Activated naive CD4-positive, alpha-beta T cell (primary cell): ENCODE measurements at places on chromosomes 7 and 10.

GRCh38 chr10:3034616-3035015, 32.7 kb upstream of the PFKP start:
- no peak for DNase-seq

- DNase-seq: no peak
Observed at GRCh38 chr10:11440250-11441150, 170.9 kb downstream of the USP6NL start.

DNA sequence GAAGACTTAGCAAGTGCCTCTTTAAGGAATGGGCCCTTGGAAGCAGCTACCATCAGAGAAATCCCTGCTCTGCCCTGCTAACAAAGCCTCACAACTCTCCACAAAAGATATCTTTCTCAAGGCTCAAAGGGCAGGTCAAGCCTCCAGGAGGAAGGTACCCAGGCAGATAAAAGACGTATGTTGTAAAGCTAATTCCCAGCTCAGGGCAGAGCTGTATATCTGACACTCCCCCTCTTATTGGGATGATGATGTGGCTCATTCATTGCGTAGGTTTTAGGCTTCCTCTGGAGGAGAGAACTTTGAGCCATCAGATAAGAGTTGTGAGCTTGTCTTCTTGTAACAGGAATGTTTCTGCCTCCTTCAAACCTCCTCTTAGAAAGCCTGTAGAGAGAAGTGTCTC, 145.4 kb downstream of the CALN1 start:
- DNase-seq: no peak

- DNase-seq: no peak
Observed at GRCh38 chr10:125343118-125343925, 183.0 kb upstream of the CTBP2 start.

GRCh38 chr7:77329466-77330168, 86.5 kb downstream of the GSAP start:
- DNase-seq: no peak

- no peak for DNase-seq
Observed at GRCh38 chr7:28771906-28772622, 186.1 kb downstream of the TRIL start.

GRCh38 chr7:55508221-55509011, 63.9 kb downstream of the VOPP1 start:
- no peak for DNase-seq

- no peak for DNase-seq
Observed at GRCh38 chr10:86259901-86260562, 106.6 kb downstream of the GRID1 start.

DNA sequence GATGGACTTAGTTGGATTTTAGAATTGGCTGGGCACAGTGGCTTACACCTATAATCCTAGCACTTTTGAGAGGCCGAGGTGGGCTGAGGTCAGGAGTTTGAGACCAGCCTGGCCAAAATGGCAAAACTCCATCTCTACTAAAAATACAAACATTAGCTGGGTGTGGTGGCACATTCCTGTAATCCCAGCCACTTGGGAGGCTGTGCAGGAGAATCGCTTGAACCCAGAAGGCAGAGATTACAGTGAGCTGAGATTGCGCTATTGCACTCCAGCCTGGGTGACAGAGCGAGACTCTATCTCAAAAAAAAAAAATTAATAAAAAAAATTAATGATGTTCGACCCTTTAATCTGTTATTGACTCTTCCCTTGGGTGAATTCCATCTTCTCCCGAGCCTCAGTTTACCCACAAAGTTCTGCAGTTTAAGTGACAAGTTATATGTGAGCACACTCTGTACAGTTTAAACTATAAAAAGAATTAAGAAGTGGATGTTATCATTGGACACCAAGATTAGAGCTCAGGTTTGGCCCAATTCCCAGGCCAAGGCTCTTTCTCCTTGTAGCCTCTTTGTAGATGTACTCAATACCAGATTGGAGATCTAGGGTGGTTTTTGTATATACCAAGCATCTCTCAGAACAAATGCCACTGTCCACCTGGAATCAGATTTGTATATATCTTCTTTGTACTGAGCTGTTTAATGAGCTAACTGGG, 15.0 kb downstream of the KAT6B start:
- no peak for DNase-seq

DNA sequence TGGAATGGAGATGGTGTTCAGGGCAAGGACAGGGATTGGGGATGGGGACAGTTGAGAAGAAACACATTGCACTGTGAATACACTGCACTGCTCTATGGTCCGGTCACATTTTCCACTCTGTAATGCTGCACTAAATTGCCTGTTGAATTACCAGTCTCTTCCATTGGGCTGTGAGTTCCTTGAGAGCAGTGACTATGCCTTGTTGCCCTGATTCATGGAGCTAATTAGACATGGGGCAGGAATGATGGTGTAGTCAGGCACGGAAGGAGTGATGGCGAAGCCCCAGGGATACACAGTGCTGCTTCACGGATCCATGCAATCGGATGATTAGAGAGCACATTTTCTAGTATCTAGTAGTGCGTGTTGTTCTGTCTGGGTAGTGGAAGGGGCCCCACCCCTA, 25.4 kb upstream of the GPAM start:
- DNase-seq: no peak

- DNase-seq: no peak
Observed at GRCh38 chr10:129552119-129552518, 85.1 kb downstream of the MGMT start.

DNA sequence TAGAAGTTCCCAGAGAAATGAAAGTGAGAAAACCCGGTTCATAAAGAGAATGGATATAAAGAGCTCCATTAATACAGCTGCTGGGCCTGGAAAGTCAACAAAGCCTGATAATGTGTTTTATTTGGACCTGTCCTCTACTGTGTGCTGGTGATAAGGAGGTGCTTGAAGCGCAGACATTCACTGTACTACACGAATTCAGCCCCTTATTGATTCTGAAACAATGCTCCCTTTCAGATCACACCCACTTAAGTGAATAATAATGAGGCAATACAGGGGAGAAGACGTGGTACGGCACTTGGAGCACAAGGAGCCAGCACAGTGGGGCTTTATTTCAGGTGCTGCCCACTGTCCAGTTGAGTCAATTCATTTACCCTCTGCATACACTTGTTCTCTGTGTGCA, 260.8 kb downstream of the FGFR2 start:
- DNase-seq: no peak

GRCh38 chr10:91163269-91163868, 57.1 kb upstream of the PCGF5 start:
- DNase-seq: peak; percentile 79

GRCh38 chr10:119518936-119519335, 23.6 kb downstream of the RGS10 start:
- no peak for DNase-seq

GRCh38 chr10:28681291-28681763, 4.0 kb downstream of the BAMBI start:
- no peak for DNase-seq

DNA sequence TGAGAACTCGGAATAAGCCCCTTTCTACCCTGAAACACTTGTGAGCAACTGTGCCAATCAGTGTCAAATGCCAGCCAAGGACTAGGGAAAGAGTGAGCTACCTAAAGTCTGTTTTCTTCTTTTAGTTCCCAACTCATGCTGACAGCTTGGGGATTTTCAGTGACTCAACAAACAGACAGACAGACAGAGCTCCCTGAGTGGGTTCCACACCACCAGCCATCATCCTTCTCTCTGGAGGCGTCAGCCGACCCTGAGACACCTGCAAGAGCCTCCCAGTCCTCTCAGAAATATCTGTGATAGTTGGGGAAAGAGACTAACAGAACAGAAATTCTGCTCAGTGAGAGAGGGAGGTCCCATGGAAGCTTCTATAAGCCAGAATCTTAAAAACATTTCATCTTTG, 49.5 kb downstream of the GATA3 start:
- DNase-seq: no peak

- no peak for DNase-seq
Observed at GRCh38 chr10:14416308-14416700, 85.6 kb upstream of the FRMD4A start.

DNA sequence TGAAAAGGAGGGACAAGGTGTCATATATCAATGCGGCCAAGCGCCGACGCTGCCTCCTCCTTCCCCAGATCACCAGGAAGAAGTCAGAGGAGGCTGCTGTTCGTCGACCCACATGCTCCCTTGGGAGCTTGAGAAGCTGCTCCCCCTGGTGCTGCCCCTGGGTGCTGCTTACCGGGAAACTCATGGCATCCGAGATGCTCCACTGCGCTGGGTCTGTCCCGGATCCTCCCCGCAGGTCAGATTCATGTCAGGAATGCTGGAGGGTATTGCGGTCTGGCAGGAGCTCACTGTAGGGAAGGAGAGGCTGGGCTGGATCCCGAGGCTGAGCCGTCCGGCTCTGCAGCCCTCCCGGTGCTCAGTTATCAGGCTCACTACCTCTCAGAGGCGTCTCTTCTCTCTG, 123.7 kb upstream of the FAM20C start:
- no peak for DNase-seq

- no peak for DNase-seq
Observed at GRCh38 chr7:39703144-39703543, 79.8 kb downstream of the RALA start.

DNA sequence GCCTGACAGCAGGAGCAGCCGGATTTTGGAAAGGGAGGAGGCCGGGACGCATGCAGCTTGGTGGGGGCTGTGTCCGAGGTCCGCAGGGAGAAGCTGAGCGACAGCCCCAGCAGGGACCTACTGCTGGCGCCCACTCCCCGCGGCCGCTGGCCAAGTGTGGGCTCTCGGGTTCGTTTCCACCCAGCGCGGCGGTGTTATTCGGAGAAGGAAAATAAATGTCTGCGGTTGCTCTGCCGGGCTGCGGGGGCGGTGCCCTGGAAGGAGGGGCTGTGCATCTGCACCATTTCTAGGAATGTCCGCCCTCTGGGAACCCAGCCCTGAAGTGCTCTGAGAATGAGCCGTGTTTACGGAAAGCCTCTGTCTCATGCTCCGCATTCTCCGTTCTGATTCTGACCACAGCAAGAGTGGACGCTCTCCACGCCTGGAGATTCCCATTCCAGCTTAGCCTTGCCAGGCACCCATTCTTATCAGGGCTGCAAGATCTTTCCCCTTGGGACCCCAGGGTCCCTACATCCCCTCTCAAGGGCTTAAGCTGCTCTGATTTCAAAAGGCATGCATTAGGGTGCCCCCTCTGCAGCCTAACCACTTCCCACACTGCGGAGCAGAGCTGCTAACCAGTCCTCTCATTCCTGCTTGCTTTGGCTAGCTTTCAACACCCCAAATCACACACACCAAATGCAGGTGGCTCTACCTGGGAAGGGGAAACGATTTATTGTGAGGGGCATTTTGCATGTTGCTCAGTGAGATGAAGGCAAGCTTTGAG, 256.6 kb upstream of the GLI3 start:
- no peak for DNase-seq
